ENCODE measurements at places on chromosomes 6 and 20.
A peak's percentile ranks its signal among the peaks of the same experiment; 100 is the strongest.

GRCh38 chr6:165186441-165187205, 122.8 kb downstream of the C6orf118 start:
- no peak for DNase-seq

DNA sequence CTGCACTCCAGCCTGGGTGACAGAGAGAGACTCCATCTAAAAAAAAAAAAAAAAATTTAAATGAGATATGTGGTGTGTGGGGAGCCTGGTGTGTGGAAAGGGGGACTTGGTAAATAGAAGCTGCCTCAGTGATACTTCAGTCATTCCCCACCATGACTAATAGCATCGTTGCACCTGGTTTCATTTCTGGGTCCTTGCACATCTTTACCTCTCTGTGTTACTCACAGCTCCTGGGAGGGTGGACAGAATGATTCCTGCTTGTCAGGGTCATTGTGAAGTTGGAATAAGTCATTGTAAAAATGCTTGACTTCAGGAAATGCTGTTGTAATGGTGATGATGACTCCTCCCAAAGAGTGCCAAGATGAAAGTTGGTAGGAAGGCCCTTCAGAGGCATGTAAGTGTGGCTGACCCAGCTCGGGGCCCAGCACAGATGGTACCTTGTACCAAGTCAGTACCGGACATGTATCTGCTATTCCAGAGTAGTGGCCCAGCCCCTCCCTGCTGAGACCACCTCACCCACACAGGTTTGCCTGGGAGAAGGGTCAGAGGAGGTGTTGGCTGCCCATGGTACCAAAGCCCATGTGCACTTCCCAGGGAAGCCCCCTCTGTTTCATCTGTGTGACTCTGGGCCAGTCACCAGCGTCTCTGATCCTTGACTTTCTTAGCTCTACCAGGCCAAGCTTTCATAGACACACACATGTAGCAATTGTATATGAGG, 48.4 kb downstream of the PLAGL2 start:
- DNase-seq = no peak

GRCh38 chr20:646107-646867, 6.7 kb downstream of the SRXN1 start:
- DNase-seq = no peak

DNA sequence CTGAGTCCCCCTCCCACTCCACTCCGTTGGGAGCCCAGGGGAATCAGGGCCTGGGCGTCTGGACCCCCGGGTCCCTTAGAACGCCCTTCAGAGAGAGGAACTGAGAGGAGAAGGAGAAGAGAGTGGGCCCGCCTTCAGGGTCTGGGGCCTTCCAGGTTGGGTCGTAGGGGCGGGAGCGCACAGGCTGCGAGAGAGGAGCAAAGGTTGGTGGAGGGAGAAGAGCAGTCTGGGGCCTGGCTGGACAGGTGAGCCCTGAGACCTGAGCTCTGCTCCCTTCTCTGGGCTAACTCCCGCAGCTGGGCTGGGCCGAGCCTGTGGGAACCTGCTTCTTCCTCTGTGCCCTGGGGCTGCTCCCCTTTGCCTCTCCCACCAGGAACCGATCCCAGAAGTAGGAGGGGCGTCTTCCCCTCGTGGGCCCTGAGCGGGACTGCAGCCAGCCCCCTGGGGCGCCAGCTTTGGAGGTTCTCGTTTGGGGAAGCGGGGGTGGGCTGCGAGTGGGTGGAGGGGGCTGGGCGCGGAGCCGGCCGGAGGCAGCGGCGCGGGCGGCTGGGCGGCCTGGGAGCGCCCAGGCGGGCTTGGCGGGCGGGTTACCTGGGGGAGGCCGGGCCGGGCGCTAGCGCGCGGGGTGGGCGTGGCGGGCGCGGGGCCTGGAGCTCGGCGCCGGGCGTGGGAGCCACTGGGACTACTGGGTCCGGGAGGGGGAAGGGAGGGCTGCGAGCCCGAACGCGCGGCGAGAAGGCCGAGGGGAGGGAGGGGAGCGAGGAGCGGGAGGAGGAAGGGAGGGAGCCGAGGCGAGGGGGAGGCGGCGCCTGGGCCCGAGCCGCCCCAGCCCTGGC, at the start of gene DDR1:
TSS of gene DDR1 (plus strand) at position 835 of the 836 bp plus-strand sequence. CDS start 4,211 bp downstream, outside the sequence.
- peak; percentile 41 for DNase-seq

- no peak for DNase-seq
These were observed 41.6 kb downstream of the UNC5CL start for GRCh38 chr6:40997234-40997957.

DNA sequence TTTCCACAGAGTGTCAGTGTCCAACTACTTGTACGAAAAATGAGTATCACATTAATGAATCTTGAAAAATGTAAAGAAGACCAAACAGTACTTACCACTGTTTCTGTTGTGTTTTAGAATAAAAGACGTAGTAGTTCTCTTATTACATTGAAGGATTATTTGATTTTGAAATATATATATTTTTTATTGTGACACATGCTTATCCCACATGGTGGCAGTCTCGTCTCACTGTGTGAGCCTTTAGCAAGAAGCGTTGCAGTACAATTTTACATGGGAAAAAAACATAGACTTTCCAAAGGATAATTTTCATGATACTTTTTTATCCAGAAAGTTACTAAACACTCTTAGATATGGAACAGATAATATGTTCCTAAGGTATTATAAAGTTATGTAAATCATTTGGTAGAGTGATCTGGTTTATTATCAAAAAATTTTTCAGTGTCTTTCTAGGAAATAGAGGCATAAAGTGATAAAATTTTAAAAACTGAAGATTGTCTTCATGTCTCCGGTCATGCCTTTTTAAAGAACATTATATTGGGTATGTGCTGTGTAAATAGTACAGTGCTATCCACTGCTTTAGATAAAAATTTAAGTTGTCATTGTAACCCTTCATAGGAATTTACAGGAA, 117.5 kb upstream of the SAMD5 start:
- no peak for DNase-seq

- DNase-seq = no peak
These were observed 11.6 kb downstream of the RBCK1 start for GRCh38 chr20:419556-420165.

GRCh38 chr6:15409301-15410125, 163.6 kb downstream of the JARID2 start:
- DNase-seq = no peak

DNA sequence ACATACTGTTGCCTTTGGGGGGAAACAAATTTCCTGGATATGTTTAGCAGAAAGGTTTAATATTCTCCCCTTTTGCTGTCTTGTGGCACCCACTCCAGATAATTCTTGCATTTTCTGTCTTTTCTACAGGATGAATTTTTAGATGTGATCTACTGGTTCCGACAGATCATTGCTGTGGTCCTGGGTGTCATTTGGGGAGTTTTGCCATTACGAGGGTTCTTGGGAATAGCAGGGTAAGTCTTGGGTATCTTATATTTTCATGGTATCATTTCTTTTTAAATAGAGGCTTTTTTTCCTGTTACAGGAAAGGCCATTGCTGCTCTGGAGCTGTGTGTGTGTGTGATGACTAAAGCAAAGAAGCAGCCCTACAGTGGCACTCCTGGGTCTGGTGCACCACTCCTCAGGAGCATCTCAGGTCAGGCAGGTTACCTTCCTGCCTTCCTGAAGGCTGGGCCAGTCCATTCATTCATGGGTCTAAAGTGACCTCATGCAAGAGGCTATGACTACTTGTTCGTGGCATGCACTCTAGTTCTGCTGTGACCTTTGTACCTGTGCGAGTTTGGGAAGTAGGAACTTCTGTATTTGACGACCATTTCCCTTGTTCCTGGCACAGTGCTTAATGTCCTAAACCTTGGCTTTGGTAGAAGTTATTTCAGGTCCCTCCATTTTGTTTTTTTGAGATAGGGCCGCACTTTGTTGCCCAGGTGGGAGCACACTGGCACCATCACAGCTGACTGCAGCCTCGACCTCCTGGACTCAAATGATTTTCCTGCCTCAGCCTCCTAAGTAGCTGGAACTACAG, 2.2 kb downstream of the RAB5IF start:
- DNase-seq = no peak

DNA sequence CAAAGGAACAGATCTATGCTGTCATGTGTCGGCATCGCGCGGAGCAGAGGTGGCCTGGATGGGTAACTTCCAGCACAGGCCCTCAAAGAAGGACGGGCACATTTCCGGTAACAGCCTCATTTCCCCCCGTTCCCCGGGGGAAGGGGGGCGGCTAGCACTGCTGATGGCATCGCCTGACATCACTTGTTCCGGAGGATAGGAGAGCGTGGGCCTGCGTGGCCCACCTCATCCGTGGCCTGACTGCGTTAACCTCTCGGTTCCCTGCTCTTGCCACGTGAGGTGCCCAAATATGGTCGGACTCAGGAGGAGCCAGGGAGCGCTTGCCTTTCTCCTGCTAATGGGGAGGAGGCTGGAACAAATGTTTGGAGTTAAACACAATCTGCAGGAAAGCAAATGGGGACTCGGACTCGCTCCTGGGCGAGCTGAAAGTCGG, at the start of gene AKAP12:
TSS of gene AKAP12 (plus strand) at position 365 of the 433 bp plus-strand sequence. CDS start 596 bp downstream, outside the sequence.
- DNase-seq = no peak

- no peak for DNase-seq
These were observed 11.1 kb downstream of the SIGLEC1 start for GRCh38 chr20:3701061-3701998.

DNA sequence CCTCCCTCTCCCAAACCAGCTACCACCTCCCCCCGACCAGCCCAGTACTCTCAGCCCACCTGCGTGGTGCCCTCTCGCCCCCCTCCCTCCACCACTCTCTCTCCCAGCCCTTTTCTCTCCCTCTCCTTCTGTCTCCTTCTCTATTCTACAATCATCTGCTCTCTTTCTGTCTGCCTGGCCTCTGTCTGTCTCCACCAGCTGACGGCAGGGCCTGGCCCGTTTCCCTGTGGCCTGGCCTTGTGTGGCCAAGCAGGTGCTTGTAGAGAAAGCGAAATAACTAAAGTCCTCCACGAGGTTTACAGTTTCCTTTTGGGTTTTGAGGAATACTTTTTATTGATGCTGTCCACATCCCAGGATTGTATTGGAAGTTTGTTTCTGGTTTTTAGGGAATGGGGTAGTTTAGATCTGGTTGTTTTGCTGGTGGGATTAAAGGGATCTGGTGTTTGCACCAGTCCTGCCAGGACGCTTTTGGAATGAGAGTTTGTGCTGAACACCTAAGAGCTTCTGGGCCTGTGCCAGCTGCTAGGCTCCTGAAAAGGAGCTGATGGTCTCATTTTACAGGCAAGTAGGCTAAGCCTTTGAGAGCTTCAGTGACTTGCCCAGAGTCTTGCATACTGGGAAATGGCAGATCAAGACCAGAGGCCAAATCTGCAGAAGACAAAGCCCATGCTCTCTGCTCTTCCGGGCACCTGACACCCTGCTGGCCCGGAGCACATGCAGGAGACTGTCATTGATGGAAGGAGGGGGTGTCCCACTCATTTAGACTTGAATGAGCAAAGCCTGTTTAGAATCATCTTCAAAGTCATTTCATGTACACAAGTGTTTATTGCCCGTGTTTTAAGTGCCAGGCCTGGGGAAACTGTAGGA, 161.7 kb downstream of the SYCP2 start:
- no peak for DNase-seq

- DNase-seq = no peak
These were observed 182.0 kb downstream of the DOK5 start for GRCh38 chr20:54657268-54657826.

DNA sequence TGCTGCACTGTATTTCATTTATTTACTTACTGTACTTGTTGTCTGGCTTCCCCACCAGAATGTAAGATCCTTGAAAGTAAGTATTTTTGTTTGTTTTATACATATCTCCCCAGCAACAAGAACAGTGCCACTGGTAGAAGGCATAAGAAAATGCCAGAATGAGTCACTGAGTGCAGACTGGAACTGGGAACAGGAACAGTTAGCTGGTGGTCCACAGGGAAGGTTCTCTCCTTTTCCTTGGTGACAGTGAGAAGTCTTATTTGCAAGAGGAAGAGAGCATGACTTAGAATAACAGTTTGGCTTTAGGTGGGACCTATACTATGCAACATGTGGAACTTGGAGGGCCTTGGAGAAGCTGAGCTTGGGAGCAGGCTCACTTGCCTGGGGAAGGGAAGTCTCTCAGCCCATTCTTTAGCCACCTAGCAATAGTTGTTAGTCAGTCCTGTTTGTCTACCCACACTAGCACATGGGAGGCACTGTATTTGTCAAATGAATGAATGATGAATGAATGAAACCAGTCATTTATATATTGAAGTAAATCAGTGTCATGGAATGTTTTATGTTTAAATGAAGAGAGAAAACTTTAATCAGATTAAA, 203.5 kb downstream of the KCNQ5 start:
- no peak for DNase-seq

DNA sequence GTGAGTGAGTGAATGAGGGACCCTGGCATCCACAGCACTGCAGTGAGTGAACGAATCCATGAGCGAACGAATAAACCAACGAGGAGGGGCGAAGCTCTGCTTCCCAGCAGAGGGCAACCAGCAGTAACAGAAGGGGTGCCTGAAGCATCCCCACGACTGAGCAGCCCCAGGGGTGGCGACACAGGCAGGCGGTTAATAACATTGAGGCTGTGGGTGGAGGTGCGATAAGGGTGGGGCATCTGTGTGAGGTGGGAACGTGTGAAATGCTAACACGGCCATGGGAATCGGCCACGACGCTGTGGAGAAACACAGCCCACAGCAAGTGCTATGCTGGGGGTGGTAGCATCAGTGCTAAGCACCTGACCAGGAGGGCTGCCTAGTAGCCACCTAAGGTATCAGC, 75.9 kb downstream of the TAF4 start:
- DNase-seq = no peak

DNA sequence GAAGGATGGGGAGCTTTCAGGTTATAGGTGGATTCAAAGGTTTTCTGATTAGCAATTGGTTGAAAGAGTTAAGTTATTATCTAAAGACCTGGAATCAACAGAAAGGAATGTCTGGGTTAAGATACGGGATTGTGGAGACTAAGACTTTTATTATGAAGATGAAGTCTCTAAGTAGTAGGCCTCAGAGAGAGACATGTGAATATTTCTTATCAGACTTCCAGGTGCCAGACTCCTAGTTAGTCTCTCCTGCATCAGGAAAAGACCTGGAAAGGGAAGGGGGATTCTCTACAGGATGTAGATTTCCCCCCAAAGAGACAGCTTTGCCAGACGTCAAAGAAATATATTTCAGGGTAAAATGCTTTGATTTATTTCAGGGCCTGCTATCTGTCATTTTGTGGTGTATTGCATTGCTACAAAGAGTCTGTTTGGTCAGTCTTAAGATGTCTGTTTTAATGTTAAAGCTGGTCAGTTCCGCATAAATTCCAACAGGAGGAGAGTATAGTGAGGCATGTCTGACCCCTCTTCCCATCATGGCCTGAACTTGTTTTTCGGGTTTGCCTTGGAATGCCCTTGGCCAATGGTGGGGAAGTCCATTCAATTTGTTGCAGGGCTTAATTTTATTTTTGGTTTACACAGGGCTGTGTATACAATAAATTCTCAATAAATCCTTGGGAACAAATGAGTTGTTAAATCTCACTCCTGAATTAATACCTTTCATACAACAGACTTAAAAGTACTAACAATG, 103.4 kb upstream of the RALGAPA2 start:
- no peak for DNase-seq

- DNase-seq = no peak
These were observed 72.7 kb downstream of the MAP7 start for GRCh38 chr6:136477548-136477947.

- DNase-seq = no peak
These were observed 273.9 kb downstream of the RFPL4B start for GRCh38 chr6:112620812-112621569.

DNA sequence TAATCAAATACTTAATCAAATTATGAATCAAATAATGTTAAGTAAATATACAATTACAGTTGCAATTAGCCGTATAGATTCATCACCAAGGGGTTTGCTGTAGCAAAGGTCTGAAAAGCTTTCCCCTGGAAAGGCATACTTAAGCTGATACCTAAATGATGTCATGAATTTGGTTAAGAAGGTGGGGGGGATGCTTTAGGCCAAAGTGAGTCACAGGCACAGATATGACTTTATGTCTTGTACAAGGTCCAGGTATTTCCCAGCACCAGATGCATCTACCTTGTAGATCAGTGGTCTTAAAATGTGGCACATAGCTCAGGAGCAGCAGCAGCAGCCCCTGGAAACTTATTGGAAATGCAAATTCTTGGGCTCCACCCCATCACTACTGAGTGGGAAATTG, 557.3 kb upstream of the CDH4 start:
- DNase-seq = no peak

Data from CD4-positive, alpha-beta T cell treated with Interleukin-2 at 100 ng/mL for 4 hours (primary cell).